Jurkat, Clone E6-1 (cell line): ENCODE measurements at places on chromosomes 13 and 19.

DNA sequence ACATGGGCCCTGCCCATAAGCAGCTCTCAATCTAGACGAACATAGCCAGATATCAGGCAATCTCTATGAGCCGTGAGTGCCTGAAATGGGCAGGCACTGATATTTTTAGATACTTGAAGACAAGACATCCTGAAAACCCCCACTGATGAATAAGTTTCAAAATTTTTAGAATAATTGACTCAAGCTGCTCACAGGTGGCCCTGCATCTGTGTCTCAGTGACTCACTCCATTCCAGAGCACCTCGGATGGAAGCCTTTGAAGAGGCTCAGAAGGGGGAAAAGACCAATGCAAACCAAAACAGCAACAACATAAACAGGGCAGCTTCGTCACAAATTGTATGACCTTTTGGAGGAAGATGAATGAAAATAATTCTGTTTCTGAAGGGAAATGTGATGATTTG is 42.8 kb upstream of the SLC46A3 start:
- DNase-seq, result no peak

- no peak for DNase-seq
Measured at GRCh38 chr13:49936968-49937273, 781 bp upstream of the SPRYD7 start.

GRCh38 chr13:94359875-94360274 is 119.6 kb downstream of the DCT start:
- no peak for DNase-seq

DNA sequence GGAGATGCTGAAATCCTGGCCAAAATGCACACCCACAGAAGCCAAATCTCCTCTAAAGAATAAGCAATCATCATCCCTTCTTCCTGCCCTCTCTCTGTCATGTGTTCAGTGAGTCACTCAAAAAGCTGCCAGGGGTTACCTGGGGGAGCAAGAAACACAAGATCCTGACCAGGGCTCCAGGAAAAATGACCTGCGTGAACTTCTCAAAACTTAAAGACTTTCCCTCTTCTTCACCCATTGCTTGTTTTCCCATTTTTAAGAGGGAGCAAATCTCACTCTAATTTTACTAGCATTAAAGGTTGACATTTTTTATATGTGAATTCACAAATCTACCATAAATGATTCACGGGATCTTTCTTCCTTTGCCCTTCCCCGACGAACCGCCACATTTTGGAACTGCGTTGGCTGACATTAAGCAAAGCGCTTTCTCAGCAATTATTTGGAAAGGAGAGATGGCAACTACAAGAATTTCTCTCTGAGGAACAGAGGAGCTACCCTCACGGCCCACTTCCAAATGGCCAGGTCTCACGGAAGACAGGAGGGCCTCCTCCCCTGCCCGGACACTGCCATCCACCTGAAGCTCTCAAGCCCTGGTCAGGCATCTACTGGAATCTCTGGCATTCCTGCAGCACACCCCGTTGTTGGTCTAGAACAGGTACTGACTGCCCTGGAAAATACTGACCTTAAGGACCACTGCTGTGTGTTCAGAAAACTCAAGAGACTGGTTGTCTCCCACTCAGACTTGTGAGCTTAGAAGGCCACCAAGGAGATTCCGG is 14.2 kb downstream of the TSHZ3 start:
- no peak for DNase-seq

DNA sequence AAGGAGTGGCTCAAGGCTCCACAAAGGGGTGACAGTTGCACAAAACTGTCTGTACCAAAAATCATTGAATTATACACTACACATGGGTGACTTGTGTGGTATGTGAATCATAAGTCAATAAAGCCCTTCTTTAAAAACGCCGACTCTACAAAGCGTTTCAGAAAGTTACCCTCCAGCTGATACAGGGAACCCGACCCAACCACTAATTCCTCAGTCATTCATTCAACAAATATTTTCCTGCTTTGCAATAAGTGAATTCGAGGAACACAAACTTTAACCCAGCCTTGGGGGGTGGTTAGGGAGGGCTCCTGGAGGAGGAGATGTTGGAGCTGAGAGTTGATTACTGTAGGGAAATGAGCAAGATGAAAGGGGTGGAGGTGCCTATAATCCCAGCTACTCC is 32.0 kb downstream of the LTBP4 start:
- DNase-seq, result no peak

GRCh38 chr13:44818428-44818827 is 170.8 kb downstream of the NUFIP1 start:
- DNase-seq, result peak; percentile 14

GRCh38 chr19:55913643-55914268 is 18.4 kb downstream of the NLRP13 start:
- no peak for DNase-seq

DNA sequence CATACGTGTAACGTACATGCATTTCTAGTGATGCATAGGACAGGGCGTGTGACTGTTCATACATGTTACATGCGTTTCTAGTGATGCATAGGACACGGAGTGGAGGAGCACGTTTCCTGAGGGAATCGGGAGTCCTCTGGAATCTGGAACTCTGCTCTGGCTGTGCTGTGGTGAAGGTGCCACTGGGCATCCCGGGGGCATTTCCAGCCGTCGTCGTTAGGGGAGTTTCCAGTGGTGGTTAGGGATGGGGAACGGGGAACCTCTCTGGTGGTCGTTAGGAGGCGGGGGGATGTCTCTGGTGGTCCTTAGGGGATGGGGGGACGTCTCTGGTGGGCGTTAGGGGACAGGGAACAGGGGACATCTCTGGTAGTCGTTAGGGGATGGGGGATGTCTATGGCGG is 209.6 kb upstream of the SOX1 start:
- no peak for DNase-seq

DNA sequence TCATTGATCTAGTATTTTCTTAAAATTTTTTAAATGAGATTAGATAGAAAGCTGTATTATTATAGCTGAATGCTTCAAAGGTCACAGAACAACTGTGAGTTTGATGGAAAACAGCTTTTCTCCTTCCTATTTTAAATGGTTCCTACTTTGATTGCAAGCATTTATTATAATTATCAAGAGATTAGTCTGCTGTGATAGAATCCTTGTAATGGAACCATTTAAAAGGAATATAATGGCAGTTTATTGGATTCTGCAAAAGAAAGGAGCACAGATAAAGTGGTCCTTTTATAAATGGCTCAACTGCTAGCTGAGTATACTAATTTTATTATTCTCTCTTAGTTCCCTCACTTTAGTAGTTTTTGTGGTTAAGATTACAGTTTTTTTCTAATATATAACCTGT is 87.0 kb downstream of the MAB21L1 start:
- DNase-seq, result no peak

- no peak for DNase-seq
Measured at GRCh38 chr19:19546751-19547162, 8.7 kb downstream of the CILP2 start.

DNA sequence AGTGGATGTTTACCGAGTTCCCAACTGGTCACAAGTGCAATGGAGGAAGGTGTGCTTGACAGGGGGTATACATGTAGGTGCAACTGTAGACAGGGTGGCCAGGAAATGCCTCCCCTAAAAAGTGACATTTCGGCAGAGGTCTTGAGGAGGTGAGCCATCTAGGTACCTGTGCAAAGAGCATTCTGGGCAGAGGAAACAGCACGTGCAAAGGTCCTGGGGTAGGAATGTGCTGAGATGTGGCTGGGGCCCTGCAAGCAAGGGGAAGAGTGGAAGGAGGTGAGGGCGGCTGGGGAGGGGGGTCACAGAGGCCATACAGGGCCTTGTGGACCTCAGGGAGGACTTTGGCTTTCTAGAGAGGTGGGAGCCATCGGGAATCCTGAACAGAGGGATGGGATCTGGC is 8.1 kb downstream of the ADGRL1 start:
- DNase-seq, result no peak

DNA sequence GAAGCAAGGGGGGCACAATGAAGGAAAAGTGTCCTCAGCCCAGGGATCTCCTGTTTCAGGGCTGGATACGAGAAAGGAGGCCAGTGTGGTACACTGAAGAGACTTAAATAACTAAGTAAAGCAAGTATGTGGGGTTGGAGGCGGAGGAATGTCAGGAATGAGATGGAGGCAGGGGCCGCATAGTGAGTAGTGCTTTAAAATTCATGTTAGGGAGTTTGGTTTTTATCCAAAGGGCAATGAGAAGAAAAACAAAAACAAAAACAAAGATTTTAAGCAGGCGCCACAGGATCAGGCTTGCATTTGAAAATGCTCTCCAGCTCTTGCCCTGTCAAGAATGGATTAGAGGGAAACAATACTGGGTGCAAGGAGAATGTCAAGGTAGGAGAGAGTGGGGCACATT is 273.4 kb downstream of the DCLK1 start:
- no peak for DNase-seq

DNA sequence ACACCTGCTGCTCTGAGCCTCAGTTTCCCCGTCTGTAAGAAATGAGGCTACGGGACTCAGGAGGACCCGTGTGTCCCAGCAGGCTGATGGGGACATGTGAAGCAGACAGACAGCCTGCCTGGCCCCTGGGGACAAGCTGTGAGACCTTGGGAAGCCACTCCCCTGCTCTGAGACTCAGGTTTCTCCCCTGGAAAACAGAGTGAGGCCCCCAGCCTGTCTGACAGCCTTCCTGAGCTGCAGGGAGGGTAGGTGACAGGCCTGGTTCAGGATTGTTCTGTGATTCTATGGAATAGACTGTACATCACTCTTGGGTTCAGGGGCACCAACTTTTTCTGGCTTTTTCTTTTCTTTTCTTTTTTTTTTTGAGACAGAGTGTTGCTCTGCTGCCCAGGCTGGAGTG is 2.9 kb upstream of the NTF4 start:
- no peak for DNase-seq

DNA sequence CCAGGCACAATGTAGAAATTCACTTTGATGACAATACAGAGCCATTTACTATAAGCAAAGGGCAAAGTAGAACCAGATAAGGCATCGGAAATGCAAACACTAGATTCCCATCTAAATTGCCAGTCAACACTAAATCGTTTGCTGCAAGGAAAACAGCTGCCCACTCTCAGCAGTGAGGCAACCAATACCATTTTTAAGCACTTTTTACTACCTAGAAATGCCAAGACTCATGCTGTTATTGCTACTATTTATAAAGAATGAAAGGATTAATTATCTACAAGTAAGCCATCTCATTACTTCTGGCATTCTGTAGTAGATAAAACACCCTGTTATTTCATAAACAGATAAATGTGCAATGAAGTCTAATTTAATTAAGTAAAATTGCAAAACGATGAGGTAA is 422.0 kb downstream of the FGF14 start:
- DNase-seq, result no peak

DNA sequence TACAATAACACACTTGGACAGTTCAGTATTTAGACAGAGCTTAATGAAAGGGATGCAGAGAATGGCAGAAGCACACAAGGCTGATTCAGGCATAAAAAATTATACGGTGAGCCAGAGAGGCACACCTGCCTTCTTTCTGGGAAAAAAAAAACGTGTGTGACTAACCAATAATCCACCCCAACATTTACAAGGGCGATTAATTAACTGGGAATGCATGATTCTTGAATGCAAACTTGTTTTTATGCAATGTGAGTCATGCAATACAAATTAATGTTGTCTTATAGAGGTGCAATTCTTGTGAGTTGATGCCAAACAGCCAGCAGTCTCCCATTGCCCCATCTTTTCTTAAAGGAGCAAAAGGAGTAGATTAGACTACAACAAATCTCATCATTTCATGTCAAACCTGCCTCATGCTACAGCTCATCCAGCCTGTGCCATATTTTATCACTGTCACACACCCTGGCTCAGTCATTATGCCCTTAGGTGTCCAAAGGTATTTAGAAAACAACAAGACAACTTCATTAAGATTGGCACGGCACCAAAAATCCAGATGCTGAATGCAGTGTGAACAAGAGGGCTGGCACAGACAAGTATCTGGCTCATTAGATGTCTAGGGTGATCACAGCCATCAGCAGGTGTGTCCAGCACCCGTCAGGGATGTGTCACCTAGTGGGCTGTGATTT is 721.1 kb downstream of the EFNB2 start:
- no peak for DNase-seq

DNA sequence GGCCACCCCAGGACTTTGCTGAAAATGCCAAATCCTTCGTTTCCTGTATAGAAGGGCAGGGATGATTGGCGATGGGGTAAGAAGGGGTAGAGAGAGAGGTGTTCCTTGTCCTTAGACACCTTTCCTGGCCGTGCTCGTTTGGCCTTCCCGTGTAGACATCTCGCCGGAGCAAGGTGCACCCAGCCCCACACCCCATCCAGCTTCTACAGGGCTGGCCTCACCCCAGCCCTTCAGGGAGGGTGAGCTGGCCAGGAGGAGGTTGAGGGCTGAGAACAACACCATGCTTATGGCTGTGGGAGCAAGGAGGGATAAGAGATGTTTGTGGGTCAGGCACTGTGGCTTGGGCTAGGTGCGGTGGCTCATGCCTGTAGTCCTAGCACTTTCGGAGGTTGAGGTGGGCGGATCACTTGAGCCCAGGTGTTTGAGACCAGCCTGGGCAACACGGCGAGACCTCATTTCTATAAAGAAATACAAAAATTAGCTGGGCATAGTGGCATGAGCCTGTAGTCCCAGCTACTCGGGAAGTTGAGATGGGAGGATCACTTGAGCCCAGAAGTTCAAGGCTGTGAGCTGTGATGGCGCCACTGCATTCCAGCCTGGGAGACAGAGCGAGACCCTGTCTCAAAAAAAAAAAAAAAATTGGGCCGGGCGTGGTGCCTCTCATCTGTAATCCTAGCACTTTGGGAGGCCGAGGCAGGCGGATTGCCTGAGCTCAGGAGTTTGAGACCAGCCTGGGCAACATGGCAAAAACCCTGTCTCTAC is 15.5 kb downstream of the SMARCA4 start:
- no peak for DNase-seq

DNA sequence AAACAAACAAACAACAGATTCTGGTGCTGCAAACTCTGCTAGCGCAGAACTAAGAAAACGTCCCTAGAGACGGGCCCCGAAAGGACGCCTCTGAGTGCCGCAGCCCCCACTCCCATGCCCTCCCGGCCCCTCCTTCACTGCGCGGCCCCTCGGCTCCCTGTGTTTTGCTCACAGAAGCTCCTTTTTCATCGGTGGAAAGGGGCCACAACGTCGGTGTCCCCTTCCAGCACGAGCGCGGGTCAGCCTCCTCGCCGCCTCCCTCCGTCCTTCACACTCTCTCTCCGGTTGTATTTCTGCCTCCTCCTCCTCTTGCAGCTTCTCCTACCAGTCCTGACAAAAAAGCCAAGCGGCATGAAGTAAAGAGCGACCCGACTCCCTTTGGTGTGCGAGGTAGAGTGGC is 14.8 kb upstream of the F7 start:
- DNase-seq, result no peak

GRCh38 chr19:8242211-8242821 is 33.1 kb downstream of the CERS4 start:
- no peak for DNase-seq
